ENCODE measurements at places on chromosomes 12 and 14. TPM values are rescaled to one million over a fixed set of nuclear protein-coding genes. Genes with fewer than 3 reads are reported as not detected.

DNA sequence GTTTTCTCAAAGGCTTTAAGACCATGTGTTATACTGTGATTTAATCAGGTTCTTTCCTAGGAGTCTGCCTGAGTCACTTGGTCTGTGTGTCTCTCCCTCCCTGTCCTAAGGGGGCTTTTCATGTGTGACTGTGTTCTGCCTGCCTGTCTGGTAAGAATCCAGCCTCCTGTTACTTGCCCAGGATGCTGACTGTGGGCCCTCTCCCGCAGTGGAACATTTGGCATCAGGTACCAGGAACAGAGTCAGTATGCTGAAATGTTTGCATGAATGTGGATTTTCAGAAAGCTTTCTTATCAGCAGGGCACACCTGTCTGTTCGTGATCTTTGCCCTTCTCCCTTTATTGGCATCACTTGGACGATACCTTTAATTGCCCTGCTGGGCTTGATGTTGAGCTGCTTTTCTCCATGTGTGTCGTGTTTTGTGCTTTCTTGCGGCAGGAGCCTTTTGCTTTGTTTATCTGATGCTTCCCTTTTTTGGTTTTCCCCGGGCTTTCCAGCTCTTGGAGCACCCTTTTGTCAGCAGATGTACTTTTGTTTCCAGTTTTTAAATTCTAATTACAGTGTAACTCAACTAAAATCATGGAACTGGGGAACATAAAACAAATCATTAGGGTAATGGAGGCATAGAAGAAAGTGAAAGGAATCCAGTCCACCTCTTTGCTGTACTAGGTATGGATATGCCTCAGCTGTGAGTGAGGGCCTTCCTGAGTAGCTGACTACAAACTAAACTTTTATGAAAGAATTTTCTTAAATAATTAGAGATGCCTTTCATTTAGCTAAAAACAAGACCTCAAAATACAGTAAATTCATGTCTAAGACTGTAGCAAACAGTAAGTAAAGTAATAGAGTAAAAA lies 72.5 kb downstream of the TRAF3 start:
- H3K27me3 ChIP-seq: no peaks in the 10 kb centered on the region
- H3K27ac ChIP-seq: peak overlapping the region; percentile 22
- no peak for DNase-seq

- DNase-seq: peak; percentile 48
- peaks cover 25% of the 10 kb centered on the region for H3K4me1 ChIP-seq
- peak overlapping the region; percentile 29 for H3K4me3 ChIP-seq
- H3K27ac ChIP-seq: peak overlapping the region; percentile 86
These were observed 115.5 kb upstream of the PARP11 start for GRCh38 chr12:3988519-3989217.

DNA sequence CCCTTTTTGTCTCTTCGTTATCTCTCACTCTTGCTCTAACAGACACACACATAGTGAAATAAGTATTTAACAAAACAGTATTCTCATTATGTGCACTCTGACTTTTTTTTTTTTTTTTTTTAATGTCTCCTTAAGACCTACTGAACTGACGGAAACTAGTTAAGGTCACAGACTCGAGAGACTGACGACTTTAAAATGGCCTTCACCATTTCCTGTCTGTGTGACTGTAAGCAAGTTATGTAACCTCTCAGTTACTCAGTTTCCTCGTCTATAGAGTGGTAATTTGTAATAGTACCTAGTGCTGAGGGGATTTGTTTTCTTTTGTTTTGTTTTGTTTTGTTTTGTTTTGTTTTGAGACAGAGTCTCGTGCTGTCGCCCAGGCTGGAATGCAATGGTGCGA lies 284.8 kb downstream of the FBXL14 start:
- peaks cover 2% of the 10 kb centered on the region for H3K4me1 ChIP-seq
- DNase-seq: no peak
- peaks cover 2% of the 10 kb centered on the region for H3K36me3 ChIP-seq
- H3K4me3 ChIP-seq: no peak overlapping the region

GRCh38 chr12:47237751-47238211 lies 158.0 kb upstream of the AMIGO2 start:
- DNase-seq: no peak
- H3K36me3 ChIP-seq: peaks cover 61% of the 10 kb centered on the region
- peak overlapping the region; percentile 59 for H3K27ac ChIP-seq
- H3K27me3 ChIP-seq: no peaks in the 10 kb centered on the region

DNA sequence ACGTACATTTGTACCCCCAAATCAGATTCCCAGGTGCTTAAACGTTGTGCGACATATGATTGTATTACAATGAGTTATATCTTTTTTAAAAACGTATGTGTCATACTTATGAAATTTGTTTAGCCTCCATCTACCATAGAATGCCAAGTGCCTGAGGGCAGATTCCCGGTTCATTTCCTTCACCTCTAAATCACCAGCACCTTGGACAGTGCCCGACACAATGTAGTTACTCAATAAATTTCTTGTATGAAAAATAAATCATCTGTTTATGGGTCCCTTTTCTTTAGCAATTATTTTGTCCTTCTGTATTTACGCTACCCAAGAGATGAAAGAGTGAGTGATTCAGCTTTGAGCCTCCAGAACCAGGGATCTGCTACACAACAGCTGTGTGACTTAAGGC lies 157.4 kb downstream of the TBX5 start:
- H3K27me3 ChIP-seq: no peaks in the 10 kb centered on the region
- no peaks in the 10 kb centered on the region for H3K36me3 ChIP-seq
- no peaks in the 10 kb centered on the region for H3K4me1 ChIP-seq

DNA sequence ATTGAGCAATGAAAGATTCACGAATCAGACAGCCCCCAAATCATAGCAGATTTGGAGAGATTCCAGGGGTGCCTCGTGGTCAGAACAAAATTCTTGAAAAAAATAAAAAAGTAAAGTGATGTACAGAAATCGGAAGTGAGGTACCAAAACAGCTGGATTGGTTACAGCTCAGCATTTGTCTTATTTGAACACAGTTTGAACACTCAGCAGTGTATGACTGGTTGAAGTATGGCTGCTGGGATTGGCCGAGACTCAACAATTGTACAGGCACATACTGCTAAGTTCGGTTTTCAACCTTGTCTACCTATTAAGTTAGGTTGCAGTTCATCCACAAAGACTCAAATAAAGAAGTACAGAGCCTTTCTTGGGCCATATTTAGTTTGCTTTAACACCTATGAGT lies 865.4 kb upstream of the TMEM132C start:
- no peak overlapping the region for H3K27ac ChIP-seq
- no peaks in the 10 kb centered on the region for H3K27me3 ChIP-seq
- no peak for DNase-seq
- H3K36me3 ChIP-seq: no peaks in the 10 kb centered on the region
- no peak overlapping the region for H3K4me3 ChIP-seq

DNA sequence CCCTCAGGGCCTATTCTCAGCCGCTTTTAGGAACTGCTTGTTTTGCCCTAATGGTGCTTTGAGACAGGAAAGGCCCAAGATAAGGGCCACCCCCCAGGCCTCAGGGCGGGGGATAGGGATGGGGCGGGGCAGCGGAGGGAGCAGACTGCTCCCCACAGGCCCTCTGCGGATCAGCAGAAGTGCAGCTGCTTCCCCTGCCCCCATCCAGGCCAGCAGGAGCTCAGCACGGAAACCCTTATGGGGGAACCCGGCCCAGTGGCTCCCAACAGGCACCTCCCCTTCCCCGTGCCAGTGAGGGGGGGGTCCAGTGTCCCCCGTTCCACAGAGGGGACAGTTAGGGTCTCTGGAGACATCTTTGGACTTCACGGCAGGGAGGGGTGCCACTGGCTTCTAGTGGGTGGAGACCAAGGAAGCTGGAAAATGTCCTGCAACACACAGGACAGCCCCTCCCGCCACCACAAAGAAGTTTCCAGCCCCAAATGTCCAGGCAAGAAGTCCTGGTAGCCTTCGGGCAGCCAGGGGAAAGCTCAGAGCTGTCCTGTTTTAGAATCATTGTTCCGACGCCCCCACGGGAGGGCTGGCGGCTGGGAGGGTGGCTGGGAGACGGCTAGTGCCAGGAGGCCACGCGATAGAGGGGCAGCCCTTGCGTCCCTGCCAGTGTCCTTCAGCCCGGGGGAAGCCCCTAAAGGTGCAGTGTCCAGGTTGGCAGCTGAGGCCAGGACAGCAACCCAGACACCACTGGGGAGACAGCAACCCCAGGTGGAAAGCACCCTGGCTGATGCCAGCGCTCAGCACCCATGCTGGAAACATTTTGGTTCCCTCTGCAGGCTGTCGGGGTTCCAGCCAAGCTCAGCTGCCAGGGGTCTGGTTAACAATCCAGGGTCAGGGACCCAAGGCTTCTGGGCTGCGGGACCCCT lies 10.4 kb upstream of the GPR132 start:
- DNase-seq: peak; percentile 80
- peak overlapping the region; percentile 31 for H3K4me3 ChIP-seq
- no peaks in the 10 kb centered on the region for H3K36me3 ChIP-seq

GRCh38 chr12:96456265-96456974 lies 33.0 kb upstream of the CFAP54 start:
- no peaks in the 10 kb centered on the region for H3K27me3 ChIP-seq
- peaks cover 7% of the 10 kb centered on the region for H3K4me1 ChIP-seq
- H3K36me3 ChIP-seq: no peaks in the 10 kb centered on the region

DNA sequence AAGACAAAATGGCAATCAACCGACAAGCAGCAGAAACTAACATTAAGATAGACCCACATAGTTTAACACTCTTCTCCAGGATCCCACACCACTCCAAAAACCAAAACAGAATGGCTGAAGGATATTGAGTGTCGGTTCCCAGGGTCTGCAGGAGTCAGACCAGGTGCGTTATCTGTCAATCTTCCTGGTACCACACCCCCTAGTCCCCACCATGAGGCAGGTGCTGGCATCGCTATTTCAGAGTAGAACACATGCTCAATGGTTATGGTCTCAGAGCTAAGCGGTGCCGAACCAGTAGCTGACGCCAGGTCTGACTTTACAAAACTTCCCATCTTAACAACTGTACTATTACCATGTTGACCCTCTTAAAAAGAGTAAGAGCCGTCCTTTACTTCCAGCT lies 10.2 kb downstream of the STX2 start:
- H3K27ac ChIP-seq: no peak overlapping the region
- DNase-seq: no peak
- peaks cover 20% of the 10 kb centered on the region for H3K4me1 ChIP-seq
- peaks cover 10% of the 10 kb centered on the region for H3K36me3 ChIP-seq
- no peaks in the 10 kb centered on the region for H3K27me3 ChIP-seq

Gene RITA1
- total RNA-seq: 21.0 TPM

Gene KRT83
- total RNA-seq: not detected

Gene SPX
- total RNA-seq: not detected
